ENCODE measurements at places on chromosomes 3 and 15.

- no peak for DNase-seq
These were observed 96.2 kb upstream of the TRPM1 start for GRCh38 chr15:31197497-31198414.

DNA sequence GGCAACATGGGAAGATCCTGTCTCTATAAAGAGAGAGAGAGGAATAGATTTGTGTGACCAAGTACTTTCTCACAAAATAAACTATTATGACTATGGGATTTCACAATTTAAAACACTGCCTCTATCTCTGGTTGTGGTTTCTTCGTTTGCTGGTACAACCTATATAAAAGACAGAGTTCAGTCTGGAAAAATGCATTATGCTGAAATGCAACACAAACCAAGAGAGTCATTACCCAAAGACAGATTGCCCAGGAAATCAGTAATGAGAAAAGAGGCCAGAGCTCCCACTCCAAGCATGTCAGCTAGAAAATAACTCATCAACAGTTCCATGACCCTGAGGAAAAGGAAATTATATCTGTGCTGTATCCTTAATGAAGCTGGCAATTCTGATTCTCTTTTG lies 23.2 kb downstream of the GPR176 start:
- DNase-seq = peak; percentile 27

- no peak for DNase-seq
These were observed 72.3 kb downstream of the SLCO3A1 start for GRCh38 chr15:91925794-91926193.

GRCh38 chr3:25468866-25469319 lies 40.8 kb downstream of the RARB start:
- DNase-seq = peak; percentile 85

DNA sequence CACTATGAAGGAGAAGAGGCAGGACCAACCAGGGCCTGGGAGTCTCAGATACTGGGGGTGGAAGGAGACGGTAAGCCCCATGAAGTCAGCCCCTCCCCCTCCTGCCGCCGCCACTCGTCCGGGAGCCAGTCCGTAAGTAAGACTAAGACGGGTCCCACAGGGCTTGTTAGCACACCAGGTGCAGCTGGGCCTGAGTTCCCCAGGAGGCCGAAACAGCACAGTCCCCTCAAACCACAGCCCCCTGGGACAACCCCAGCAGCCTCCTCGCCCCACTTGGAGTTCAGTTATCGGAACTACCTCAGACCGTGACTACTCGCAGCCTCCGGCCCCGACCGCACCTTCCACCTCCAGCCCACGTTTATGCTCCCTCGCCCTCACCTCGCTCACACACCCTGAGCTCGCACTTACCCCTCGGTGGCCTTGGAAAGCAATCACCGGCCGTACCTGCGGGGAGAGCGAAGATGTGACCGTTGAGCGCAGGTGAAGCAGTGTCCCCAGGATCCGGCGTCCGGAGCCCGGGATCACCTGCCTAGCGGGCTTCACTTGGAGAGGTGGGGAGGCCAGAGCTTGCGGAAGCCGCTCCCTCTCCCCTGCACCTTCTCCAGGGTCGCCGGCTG lies 557 bp downstream of the ELL3 start:
- no peak for DNase-seq

GRCh38 chr3:112646623-112647022 lies 5.7 kb upstream of the CCDC80 start:
- DNase-seq = no peak

Data from fibroblast of gingiva (primary cell).